GM12864 (cell line): ENCODE measurements at places on chromosomes 7 and 10.

DNA sequence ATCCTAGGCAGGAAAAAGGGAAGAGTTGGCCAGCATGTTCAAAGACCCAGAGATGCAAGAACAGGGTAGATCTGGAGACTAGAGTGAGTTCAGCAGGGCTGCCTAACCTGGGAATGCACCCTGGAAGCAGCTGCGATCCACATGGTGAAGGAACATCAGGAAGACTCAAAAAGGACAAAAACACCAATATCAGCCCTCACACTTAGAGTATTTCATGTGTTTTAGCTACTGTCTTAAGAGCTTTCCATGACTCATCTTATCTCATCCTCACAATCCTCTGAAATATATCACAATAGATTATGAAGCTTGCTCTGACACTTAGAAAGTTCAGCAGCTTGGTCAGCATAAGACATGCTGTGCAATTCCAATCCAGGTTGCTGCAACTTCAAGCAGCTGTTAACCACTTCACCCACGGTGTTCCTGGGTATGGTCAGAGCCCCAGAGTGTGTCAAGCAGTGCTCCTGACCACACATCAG is 380.9 kb downstream of the PARD3 start:
- DNase-seq, result no peak

DNA sequence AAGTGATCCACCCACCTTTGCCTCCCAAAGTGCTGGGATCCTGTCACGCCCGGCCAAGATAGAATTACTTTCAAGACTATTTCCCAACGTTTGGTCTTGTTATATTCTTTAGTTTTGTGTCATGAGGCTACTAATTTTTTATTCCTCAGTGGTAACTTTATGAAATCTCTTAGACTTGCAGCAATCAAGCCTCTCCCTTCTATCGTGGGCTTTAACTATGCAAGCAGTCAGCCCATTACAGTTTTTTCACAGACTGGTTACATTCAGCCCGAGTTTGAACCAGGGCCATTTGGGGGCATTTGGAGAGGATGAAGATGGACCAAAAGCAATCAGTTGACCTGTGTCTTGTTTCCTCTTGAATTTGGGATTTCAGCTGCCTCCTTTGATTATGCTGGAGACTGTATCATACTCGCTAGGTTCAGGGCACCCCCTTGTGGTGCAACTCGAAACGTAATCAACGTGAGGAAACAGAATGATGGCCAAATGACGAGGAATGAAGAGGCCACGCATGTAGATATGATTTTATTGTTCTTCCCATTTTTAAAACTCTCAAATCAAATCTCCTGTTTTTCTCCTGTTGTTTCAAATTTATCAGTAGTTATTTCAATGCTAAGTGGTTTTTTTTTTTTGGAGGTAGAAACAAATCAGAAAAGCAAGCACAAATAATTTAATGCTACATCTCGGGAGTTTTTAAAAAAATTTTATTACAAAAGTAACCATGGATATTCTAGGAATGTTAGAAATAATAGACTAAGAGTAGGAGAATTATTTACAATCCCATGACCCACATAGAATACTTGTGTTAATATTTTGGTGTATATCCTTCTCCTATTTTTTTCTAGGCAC is 151.6 kb downstream of the KIAA1217 start:
- DNase-seq, result no peak

DNA sequence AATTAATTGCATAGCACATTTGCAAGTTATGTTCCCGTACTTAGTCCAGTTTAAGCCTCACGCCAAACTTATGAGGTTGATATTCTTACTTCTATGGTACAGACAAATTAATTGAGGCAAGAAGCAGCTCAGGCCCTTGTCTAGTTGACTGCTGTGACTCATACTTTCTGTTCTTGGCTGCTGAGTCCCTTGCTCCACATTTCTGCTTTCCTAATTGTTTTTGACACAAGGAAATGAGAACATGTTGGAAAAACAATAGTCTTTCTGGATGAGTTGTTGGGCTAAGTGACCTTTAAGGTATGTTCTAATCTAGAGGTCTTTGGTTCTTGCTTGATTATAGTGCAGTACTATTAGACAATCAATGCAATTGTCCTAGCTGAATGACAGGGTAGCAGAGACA is 331.8 kb downstream of the NRG3 start:
- no peak for DNase-seq

GRCh38 chr7:11130601-11131000 is 156.9 kb downstream of the PHF14 start:
- DNase-seq, result no peak

- DNase-seq, result no peak
These were observed 3.5 kb downstream of the CACUL1 start for GRCh38 chr10:118751265-118751664.

DNA sequence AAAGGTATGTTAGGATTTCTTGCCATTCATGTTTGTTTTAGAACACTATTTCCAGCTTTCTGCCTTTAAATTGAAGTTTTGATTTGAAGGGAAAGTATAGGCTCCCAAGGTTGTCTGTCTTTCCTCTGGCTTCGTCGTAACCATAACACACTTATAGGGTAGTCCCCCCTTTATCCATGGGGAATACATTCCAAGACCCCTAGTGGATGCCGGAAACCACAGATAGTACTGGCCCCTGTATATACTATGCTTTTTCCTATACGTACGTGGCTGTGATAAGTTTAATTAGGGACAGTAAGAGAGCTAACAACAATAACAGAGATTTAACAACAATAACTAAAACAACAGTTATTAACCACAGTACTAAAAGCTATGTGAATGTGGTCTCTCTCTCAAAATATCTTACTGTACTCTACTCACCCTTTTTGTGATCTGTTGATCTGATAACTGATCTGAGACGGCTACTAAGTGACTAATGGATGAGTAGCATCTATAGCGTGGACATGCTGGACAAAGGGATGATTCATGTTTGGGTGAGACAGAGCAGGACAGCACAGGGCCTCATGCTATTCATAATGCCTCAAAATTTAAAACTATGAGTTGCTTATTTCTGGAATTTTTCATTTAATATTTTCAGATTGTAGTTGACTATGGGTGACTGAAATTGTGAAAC is 273.1 kb downstream of the AUTS2 start:
- DNase-seq, result no peak

GRCh38 chr7:15798081-15798480 is 111.6 kb upstream of the MEOX2 start:
- no peak for DNase-seq

DNA sequence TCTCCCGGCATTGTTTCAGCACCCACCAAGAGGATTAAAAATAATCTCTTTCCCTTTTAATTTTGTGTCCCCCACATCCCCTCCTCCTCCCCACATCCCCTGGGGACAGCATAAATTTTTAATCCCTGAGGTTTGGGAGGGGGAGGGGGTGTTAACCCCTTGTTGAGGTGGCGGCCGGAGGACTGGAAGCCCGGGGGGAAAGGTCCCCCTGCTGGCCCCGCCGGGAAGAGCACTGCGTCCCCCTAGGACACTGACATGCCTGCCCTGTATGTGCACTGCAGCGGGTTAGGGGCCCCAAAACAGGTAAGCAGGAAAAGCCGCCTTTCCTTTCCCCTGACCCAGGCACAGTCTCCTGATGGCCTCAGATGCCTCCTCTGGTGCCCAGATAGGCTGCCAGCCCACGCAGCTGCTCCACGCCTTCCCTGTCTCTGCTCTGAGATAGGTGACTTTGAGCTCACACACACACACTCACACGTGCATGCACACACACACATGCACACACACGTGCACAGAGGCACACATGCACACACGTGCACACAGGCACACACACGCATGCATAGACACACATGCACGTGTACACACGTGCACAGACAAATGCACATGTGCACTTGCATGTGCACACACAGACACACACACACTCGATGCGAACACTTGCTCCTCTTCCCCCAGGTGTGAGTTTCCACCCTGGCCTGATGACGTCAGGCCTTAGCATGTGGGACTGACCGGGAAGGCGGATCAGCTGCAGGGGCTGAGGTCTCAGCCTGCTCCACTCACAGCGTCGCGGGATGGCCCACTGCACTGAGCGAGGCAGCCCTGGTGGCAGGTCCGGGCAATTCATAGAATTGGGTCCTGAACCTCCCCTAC is 12.3 kb downstream of the CNPY1 start:
- no peak for DNase-seq

DNA sequence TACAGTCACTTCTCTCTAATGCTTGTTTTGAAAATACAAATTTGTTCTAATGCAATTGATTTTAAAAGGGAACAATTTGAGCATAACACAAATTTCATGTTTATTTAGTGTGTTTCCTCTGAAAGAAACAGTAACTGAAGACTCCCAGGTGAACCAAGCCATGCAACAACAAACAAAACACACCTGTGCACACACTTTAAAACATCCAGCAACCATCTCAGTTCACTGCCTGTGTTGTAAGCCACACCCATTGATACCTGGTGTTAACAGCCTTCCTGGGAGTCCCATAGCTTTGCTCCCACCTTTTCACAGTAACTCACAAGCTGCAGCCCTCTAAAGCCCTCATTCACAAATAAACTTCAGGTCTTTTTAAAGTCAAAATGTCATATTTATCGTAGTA is 89.3 kb downstream of the DOCK4 start:
- DNase-seq, result no peak

DNA sequence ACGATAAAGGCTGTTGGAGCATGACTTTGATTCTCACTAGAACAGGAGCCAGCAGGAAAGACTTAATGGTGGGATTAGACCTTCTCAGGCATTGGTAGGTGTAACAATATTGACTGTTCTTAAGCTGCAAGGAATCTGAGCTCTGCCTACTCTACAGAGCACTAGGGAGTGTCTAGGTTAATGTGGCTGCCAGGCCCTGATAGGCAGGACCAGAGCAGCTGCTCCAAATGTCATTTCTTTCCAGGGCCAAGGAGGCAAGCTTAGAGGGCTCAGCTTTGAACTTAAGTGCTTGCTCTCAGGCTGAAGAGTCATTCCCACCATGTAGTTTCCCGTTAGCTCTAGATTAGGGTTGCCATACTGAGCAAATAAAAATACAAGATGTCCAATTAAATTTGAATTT is 96.8 kb downstream of the RAB18 start:
- no peak for DNase-seq

DNA sequence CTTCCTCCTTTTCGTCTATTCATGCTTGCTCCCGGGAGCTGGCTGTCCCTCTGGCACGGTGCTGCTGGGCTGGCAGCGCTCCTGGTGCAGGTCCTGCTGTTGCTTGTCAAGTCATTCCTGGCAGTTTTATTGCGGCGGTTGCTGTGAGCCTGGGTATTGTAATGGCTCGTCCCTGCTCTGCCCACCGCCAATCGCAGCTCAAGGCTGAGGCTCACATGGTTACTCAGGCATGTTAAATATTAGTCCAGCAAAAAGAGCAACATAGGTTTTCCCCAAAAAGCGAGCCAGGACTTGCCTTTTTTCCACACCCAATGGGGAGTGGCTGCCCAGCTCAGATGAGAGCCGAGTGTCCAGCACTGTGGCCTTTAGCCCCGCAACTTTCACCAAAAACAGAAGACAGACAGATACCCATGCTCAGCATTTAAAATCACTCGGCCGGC is 492.9 kb upstream of the FOXK1 start:
- no peak for DNase-seq

- DNase-seq, result no peak
These were observed at the start of gene ORAI2 for GRCh38 chr7:102433219-102434038. Gene ORAI2 (plus strand): TSS chr7:102433575. CDS start chr7:102438957, 5,382 bp downstream.

DNA sequence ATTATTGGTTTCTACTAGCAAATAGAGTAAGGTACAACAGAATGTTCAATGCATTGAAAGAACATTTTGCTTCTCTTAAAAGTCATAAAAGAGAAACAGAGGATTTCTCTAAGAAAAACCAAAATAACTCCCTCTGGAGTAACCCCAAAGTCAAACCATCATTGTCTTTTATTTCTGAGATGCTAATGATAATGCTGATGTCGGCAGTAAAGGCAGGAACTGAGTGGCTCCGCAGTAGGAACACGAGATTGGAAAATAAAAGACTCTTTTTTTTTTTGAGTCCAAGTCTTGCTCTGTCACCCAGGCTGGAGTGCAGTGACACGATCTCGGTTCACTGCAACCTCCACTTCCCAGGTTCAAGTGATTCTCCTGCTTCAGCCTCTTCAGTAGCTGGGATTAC is 2.7 kb upstream of the USP54 start:
- no peak for DNase-seq

DNA sequence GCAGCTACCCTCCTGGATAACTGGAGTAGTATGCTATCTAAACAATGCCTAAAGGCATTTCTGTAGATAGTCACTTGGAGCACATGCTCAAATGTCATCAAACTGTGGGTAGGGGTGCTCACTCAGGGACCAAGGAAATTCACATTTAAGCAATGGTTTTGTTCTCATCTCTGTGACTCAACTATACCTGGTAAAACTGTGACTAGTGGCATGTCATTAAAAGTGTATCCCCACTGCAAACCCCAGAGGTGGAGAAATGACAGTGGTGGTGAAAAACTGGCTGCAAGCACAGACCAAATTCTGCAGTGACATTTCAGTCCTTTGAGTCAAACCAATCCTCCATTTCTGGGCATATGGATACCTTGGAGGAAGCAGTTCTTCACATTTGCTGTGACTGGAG is 134.2 kb upstream of the EFCAB10 start:
- DNase-seq, result no peak

DNA sequence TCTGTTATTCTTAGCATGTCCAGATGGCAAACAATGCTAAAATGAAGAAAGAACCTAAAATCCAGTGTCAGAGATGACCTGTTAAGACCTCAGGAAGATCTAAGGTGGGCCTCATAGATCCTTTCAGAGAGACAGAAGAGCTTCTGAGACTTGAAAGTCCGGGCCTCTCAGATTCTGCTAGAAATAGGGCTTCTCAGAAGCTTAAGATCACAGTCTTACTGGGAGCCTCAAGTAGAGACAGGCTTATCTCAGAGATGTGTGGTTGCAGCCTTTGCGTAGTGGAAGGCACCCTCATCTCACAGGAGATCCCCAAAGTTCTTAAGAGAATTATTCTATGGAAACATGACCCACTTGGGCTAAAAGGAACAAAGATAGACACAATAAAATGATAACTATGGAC is 642.8 kb downstream of the TNS3 start:
- DNase-seq, result no peak

GRCh38 chr7:130393841-130394411 is 13.6 kb downstream of the CPA1 start:
- no peak for DNase-seq

- DNase-seq, result no peak
These were observed 121.2 kb upstream of the FOXP2 start for GRCh38 chr7:114293289-114294012.

DNA sequence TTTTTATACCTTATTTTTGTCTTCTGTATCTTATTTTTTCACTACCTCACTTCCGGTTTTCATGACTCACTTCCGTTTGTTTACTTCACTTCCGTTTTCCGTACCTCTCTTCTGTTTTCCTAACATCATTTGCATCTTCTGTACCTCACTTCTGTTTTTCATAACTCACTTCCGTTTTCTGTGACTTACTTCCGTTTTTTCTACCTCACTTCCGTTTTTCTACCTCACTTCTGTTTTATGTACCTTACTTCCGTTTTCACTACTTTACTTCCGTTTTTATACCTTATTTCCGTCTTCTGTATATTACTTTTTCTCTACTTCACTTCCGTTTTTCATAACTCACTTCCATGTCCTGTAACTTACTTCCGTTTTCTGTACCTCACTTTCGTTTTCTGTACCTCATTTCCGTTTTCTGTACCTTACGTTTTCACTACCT is 492.5 kb upstream of the AKR1E2 start:
- peak; percentile 16 for DNase-seq

- no peak for DNase-seq
These were observed 135.7 kb downstream of the LCOR start for GRCh38 chr10:96967847-96968246.
